CD4-positive, alpha-beta T cell treated with Interleukin-17A for 1 hour (primary cell): ENCODE measurements at places on chromosomes 16 and 17.

- peak; percentile 74 for DNase-seq
Measured at GRCh38 chr16:56657555-56658326, at the start of gene MT1F. TSS of gene MT1F (plus strand) at chr16:56657959. CDS start at chr16:56658059, 100 bp downstream.

DNA sequence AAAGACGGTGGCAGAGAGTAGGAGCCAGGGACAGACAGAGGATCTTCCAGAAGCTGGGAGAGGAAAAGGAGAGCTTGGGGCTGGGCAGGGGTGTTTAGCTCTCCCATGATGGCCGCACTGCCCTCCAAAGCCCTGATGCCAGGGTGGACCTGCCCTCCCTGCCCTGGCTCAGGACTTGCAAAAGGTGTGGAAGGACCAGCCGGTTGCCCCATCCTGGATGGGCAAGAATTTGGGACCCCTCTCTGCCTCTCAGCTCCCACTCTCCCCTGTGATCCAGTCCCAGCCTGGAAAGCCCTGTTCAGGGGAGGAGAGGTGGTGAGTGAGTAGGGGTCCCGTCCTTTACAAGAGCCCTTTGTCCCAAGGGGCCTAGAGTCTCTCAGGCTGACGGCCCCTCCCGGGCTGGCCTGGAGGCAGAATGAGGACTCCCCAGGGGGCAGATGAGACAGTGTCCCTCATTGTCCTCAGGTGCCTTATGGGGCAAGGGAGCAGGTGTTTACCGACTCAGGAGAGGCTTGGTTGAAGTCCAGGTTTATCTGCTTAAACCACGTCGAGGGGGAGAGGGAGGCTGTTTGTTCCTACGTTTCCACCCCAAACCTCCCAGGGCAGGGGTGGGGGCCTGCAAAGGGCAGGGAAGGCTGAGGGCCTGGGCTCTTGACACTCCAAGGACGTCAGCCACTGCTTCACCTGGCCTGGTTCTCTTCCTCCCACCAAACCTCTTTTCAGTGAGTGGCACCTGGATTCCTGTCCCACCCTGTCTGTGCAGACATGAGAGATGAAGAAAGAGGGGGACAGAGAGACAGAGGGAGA is 19.3 kb upstream of the ITGA3 start:
- DNase-seq, result no peak

DNA sequence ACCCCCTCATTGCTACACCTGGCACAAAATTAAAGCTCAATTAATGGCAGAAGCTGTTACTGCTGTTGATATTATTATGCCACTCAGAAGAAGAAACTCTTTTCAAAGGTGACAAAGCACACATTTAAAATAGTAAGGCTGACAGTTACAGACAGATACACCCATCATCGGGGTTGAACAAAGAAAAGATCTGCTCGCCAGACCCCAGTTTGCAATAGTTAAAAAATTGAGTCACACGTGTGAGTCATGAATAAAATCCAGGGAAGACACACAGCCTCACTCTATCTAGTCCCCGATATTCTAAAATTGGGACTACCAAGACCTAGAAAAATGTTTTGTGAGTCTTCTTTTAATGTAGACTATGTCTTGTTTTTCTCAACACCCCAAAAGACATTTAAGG is 330.0 kb upstream of the SOX9 start:
- DNase-seq, result no peak

DNA sequence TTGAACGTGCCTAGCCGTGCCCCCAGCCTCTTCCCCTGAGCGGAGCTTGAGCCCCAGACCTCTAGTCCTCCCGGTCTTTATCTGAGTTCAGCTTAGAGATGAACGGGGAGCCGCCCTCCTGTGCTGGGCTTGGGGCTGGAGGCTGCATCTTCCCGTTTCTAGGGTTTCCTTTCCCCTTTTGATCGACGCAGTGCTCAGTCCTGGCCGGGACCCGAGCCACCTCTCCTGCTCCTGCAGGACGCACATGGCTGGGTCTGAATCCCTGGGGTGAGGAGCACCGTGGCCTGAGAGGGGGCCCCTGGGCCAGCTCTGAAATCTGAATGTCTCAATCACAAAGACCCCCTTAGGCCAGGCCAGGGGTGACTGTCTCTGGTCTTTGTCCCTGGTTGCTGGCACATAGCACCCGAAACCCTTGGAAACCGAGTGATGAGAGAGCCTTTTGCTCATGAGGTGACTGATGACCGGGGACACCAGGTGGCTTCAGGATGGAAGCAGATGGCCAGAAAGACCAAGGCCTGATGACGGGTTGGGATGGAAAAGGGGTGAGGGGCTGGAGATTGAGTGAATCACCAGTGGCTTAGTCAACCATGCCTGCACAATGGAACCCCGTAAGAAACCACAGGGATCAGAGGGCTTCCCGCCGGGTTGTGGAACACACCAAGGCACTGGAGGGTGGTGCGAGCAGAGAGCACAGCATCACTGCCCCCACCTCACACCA is 724 bp downstream of the GAA start:
- no peak for DNase-seq

GRCh38 chr17:39662551-39663339 is 2.4 kb upstream of the TCAP start:
- DNase-seq, result no peak

- DNase-seq, result no peak
Measured at GRCh38 chr16:49023050-49023449, 258.6 kb downstream of the CBLN1 start.

- DNase-seq, result no peak
Measured at GRCh38 chr16:87973717-87974116, 22.5 kb downstream of the BANP start.

DNA sequence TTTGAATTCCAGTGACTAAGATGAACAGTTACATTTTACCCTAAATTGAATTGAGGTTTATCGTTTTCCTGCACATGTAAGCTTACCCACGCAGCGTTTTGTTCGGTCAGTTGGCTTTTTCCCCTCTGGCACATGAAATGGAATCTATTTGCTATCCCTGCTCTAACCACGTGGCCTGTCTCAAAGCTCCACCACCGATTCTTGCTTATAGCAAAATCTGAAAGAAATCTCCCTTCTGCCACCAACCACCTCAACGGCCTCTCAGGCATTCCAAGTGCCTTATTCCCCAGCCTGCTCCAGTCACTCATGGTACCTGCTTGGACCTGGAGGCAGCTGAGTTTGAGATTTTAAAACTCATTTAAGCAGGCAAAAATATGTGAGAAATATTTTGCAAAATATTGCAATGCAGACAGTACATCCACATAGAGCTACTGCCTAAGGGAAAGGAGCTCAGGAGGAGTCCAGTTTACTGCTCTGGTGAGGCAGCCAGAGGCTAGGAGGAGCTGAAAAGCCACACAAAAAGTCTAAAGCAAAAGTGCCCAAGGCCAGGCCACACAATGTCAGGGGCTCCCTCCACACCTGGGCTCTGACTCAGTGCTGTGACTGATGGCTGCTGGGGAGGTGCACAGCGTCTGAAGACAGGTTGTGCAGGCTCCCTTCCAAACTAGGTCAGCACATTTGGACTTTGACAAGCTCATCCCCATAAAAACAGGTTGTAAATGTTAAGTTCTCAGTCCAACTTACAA is 26.4 kb downstream of the ARHGAP17 start:
- DNase-seq, result no peak

DNA sequence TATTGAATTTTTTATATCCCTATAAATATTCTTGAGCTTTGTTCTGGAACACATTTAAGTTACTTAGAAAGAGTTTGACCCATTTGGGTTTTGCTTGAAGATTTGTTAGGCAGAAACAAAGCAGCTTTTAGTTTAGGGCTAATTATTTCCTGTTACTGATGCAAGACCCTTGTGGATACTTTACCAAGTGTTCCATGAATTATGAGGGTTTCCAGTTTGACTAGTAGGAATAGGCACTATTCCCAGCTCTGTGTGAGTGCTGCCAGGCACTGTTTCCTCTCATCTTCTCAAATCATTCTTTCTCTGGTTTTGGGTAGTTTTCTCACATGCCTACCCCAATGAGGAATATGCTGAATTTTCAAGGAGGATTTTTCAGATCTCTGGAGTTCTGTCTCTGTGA is 80.0 kb downstream of the SPACA3 start:
- DNase-seq, result no peak

- peak; percentile 74 for DNase-seq
Measured at GRCh38 chr16:84518804-84519341, 14.4 kb upstream of the MEAK7 start.

- peak; percentile 40 for DNase-seq
Measured at GRCh38 chr17:2138318-2138717, 83.4 kb downstream of the HIC1 start.

GRCh38 chr16:14308368-14308723 is 237.2 kb downstream of the MRTFB start:
- DNase-seq, result no peak

DNA sequence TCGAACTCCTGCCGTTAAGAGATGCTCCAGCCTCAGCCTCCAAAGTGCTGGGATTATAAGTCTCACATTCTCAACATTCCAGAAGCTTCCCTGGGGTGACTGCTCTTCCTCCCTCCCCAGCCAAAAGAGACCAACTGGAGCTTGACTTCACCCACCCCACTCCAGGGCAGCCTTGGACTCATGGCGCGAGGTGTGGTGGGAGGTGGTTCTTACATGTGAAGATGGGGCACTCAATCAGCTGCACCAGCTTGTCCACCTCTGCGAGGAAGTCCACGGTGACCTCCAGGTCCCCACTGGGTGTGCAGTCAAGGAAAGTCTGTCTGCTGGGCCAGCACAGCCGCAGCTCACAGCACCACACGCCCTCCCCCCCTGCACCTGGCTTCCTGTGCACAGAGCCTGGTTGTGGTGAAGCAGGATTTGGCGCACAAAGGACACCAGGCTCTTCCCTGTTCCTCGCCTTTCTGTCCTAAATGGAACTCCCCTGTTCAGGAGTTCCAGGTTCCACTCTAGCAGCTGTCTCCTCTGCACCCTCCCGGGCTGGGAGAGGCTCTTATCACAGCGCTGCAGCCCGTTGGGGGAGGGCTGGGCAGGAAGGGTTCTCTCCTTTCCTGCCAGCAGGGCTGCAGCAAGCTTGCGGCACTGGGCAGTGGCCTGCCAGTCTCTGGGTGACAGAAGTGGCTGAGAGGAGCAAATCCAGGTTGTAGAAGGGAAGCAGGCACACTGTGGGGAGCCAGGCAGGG is 9.6 kb upstream of the MTSS2 start:
- DNase-seq, result no peak

DNA sequence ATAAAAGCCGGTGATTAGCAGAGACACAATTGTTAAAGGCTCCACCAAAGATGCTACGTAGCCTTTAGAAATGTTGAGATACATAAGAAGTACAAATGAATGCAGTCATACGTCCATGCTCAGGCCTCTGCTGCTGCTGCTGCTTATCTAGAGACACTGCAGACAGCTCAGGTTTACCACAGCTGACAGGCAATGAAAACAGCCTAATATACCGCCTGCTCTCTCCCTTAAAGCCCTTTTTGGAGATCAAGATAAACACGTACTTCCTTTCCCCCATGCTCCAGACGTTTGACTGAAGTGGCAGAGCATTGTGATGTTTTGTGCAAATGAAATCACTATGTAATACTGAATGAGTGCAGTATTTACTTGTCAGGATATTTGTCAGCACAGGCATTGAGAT is 185.3 kb downstream of the AATF start:
- DNase-seq, result no peak

- no peak for DNase-seq
Measured at GRCh38 chr17:21458054-21458453, 81.9 kb downstream of the KCNJ12 start.

- no peak for DNase-seq
Measured at GRCh38 chr16:64174327-64174726, 947.5 kb downstream of the CDH11 start.

DNA sequence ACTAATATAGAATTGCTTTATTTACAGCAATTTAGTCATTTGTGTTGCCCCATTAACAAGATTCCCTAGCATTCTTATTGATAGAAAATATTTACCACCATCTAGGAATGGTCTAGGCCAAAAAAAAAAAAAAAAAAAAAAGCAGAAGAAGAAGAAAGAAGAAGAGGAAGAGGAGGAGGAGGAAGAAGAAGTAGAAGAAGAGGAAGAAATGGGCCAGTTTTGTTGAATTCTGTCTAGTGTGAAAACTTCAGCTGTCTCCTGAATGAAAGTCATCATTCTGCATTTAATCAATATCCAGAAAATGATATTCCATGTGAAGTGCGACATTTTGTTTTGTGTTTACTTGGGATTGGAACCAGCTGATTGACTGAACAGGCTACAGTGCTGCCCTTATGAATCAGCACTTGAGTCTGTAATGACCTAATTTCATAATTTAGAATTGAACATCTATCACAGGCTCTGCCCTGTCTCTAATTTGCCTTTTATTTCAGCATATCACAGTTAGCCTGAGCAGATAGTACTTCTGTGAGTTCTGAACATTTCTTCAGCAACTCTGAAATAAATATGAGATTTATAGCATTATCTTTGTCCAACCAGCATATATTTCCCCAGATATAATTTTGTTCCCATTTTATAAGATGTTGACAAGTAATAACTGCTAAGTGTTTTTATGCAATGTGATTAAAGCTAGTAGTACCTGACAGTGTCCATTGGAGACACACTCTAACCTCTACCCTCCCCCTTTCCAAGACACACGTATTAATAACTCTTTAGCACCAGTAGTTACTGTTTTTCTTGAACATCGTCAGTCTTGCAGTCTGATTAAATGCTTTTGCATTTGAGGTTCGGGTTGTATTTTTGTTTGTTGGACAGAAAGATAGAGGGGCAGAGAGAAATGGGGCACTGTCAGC is 5.9 kb downstream of the ANKFN1 start:
- DNase-seq, result no peak

GRCh38 chr16:67651847-67652246 is 6.9 kb downstream of the CARMIL2 start:
- DNase-seq, result no peak

- no peak for DNase-seq
Measured at GRCh38 chr17:79619636-79620206, 8.9 kb upstream of the RBFOX3 start.
